NCI-H526 (cell line): ENCODE measurements at places on chromosomes 7 and 10.

DNA sequence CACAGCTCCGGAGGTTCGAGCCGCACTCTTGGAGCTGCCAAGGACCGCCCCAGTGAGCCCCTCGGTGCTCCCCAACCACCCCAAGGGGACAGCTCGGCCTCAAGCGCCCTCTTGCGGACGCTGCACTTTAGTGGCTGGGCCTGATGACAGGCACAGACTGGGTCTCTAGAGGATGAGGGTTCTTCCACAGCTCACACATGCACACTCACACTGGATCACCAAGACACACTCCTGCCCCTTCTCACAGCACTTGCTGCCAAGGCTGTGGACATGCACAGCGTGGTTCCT is 2.1 kb downstream of the RET start:
- no peak for DNase-seq

GRCh38 chr7:115368998-115369397 is 447.1 kb downstream of the MDFIC start:
- no peak for DNase-seq

DNA sequence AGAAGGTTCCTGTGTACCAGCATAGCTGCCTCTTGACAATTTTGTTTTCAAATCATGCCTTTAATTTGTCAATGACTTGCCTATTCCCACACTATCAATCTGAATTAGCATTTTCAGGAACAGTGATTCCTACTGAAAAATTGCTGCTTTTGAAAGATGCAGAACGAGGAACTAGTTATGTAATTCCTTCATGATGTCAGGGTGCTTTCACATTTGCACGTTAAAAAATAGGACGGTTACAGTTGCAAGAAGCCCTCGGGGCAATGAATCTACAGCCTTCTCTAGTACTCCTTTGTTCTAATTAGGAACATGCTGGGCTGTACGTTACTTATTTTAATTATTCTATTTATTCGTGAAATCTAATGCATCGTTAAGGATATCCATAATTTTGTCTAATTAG is 253.9 kb downstream of the OTUD1 start:
- no peak for DNase-seq

- no peak for DNase-seq
Observed at GRCh38 chr10:26457088-26457487, 18.9 kb downstream of the APBB1IP start.

- no peak for DNase-seq
Observed at GRCh38 chr10:131698986-131699385, 201.8 kb upstream of the PPP2R2D start.

DNA sequence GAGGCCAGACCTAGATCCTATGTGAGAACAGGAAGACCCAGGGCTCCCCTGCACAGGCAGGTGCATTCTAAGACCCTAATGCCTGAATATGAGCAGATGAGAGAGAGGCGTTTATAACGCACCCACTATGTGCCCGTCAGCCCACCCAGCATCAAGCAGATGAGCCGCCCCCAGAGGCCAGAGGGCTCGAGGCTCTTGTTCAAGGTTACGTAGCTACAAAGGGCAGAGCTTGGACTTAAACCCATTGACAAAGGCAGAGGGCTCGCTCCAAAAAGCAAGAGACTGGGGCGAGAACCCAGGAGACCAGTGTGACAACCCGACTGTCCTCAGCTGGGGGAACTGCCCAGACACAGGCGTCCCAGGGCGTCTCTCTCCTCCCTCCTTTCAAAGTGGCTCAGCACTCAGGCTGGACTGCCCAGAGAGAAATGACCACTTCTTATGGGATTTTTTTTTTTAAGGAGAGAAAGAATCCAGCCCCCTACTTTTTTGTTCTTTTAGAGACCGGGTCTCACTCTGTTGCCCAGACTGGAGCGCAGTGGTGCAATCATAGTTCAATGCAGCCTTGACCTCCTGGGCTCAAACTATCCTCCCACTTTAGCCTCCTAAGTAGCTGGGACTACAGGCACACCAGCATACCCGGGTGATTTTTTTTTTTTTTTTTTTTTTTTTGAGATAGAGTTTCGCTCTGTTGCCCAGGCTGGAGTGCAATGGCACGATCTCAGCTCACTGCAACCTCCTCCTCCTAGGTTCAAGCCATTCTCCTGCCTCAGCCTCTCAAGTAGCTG is 40.1 kb downstream of the TNRC18 start:
- no peak for DNase-seq

DNA sequence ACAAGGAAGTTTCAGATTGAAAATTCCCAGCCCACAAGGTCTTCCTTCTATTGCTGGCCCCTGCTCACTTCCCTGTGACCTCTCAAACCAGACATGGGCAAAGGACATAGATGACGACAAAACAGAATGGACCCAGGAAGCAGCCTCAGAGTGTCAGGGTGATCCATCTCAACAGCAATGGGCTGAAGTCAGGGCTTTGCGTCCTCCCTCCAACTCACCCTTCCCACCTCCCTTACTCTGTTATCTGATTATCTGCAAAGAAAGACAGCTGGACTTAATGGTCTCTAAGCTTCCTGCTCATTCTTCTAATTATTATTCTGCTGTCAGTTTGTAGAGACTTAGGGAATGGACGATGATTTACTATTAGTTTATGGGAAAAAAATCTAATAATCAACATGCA is 115.9 kb downstream of the PIP4K2A start:
- no peak for DNase-seq

- no peak for DNase-seq
Observed at GRCh38 chr10:29627201-29628132, 7.3 kb downstream of the SVIL start.

DNA sequence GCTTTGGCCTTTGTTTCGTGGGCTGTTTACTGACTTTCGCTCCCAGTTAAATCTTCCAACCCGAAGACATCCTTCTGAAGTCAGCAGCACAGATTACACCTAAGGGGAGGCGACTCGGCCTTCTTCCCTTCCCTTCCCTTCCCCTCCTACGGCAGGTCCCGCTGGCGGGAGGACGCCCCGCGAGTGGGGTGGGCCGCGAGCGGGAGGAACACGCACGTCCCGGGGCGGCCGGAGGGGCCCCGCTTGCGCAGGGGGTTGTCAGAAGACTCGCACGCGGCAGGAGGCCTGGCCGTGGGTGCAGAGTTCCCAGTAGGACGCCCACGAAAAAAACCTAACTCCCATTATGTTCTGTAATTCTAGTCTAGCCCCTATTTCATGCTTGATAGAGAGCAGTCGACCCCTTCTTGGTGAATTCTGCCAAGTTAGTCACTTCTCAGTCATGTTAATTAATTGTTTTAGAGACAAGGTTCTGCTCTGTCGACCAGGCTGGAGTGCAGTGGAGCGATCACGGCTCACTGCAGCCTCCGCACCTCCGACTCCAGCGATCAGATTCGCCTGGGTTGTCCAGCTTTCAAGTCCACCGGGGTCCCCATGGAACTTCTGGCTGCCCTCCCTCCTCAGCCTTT is 19.2 kb upstream of the ZNF32 start:
- no peak for DNase-seq

DNA sequence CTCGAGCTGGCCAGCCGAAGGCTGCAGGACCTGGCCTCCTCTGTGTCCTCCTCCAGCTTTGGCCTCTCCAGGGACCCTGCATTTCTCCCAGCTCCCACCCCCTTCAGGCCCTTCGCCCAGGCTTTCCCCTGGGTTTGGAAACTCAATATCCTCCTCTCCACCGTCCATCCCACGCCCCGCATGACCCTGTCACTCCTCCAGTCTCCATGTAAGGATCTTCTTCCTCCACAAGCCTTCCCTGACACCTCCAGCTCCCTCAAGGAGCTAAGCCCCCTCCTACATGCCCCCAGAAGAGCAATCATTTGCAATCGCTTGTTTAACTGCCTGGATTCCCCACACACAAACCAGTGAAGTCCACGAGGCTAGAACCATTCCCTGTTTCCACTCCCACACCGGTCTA is 24.6 kb upstream of the TMEM213 start:
- DNase-seq = no peak

- DNase-seq = no peak
Observed at GRCh38 chr7:95590387-95591248, 5.7 kb downstream of the PDK4 start.
